ENCODE measurements at places on chromosomes 2 and 18.

DNA sequence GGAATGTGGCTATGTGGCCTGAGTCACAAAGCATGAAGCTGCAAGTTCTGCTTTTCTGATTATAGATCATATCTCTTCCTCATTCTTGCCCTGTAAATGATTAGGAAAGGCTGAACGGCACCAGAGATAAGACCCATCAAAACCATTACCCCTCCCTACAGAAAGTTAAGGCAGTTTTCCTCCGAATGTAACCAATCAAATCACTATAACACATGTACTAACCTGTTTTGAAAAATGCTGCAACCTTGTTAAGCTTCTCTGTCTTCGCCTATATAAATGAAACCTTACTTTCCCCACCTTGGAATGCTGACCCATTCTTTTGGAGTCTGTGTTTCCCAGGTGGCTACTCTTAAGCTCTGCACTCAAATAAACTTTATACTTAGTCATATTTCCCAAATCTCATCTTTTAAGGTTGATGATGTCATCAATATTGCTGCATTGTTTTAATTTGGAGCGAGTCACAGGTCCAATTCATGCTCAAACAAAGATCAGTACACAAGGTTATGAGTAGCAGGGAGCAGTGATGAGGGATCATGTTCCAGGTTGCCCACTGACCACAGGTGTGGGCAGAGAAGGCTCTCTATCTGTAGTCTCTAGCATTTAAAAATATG is 662.3 kb downstream of the IRS1 start:
- peak; percentile 7 for DNase-seq

- DNase-seq: no peak
Measured at GRCh38 chr18:59063300-59063906, 76.3 kb upstream of the SEC11C start.

DNA sequence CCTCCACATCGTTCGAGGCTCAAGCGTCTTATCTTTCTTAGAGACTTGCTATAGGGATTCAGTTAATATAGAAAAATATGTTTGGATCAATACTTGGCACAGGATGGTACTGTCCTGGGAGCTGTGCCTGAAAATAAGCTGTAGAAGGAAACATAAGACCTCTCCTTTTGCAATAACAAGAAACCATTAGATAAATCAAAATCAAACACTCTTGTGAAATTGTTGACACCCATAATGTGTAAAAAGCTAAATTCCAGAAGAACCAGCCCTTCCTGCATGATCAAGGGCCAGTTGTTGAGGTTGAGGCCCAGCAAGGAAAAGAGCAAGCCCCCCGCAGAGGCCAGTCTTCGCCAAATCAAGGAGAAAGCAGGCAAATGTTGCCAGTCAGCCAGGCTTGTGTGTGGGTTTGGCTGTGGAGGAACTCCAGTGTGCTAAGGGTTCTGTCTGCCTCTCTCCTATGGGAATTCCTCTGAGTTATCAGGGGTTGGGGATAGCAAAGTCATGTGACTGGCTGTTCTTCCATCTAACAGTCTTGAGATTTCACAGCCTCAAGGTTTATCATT is 185.7 kb downstream of the ACKR3 start:
- no peak for DNase-seq

GRCh38 chr2:219331560-219332213 is 857 bp downstream of the RESP18 start:
- peak; percentile 66 for DNase-seq

- no peak for DNase-seq
Measured at GRCh38 chr2:71974846-71975245, 172.8 kb downstream of the CYP26B1 start.
